Substantia nigra (tissue), 51 donors: ENCODE measurements at places on chromosomes 2 and 18.
A peak's percentile ranks its signal among the peaks of the same experiment; 100 is the strongest.

GRCh38 chr2:99957332-99958133, 184.9 kb downstream of the AFF3 start:
- DNase-seq = no peak

GRCh38 chr18:27707201-27707600, 469.7 kb downstream of the CDH2 start:
- no peak for DNase-seq

GRCh38 chr18:37577051-37577611, 11.5 kb upstream of the CELF4 start:
- DNase-seq = no peak

DNA sequence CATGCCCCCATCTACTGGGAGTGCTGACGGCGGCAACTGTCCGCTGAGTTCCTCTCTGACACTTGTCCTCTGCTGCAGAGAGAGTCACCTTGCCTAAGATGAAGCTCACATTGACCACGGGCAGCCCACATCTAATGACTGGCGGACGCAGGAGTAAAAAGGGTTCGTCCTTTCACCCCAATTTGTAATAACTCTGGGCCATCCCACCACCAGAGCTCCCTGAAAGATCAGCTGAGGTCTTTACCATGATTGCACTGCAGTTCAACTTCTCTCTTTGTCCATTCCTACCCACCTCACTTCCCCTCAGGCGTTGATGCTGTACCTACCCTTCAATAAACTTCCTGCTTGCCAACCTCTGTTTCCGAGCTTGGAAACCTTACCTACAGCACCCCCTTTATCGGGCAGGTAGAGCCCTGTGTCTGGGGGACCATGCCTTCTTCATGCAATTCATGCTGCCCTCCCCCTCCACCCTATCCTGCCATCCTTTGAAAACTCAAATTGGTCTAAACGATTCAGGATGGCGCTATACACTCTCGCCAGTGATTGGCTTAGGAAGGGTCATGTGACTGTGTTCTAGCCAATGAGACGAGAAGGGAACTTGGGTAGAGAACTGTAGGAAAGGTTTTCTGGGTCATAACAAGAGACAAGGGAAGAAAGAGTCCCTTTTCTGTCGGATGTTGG, 10.3 kb upstream of the B3GNT2 start:
- DNase-seq = no peak

GRCh38 chr2:219626540-219626939, 890 bp upstream of the SLC4A3 start:
- no peak for DNase-seq

GRCh38 chr18:12699747-12700146, 2.8 kb downstream of the CEP76 start:
- no peak for DNase-seq

GRCh38 chr2:11103984-11104793, 51.1 kb upstream of the SLC66A3 start:
- DNase-seq = no peak

DNA sequence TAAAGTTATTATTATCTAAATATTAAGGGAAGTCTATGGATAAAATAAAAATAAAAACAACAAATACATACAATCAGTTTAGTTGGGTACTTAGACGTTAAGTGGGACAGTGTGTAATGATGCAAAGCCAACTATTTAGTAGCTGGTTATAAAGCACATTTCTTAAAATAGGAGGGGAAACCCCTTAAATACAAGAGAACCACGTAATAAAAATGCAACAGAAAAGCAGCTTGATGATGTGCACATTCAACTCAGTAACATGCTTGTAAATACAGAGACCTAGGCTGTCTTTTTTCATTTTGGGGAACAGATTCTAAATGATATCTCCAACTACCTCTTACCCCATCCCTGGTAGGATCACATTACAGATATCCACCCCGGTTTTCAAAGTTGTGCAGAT, 134.3 kb upstream of the AQP4 start:
- DNase-seq = no peak

DNA sequence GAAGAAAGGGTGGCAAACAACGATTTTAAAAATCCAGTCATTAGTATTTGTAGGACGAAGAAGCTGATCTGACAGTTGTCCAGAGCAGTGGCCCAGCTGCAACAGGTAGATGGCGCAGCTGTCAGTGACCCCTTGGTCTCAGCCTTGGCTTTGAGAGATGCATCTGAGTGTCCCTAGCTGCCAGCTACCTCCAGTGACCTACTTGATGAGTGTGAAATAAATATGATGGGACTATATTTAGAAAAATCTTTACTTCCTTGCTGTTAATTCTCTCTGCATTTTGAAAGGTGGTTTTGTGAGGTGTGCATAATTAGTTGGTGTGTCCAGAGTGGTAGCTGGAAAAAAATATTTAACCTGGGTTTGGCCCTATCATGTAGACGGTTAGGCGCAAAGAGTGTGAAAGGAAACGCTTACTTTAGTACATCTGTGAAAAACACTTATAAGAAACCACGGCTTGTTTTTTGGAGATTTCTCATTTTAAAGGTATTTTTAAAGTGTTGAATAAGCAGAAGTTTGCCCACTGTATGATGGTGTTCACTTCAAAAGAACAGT, 963 bp downstream of the INPP1 start:
- DNase-seq = peak; percentile 30

- DNase-seq = no peak
Observed at GRCh38 chr2:65818873-65819451, 386.6 kb upstream of the SPRED2 start.

GRCh38 chr2:129849559-129850160, 129.8 kb upstream of the RAB6C start:
- no peak for DNase-seq

- DNase-seq = no peak
Observed at GRCh38 chr2:238339814-238340213, 19.5 kb downstream of the TRAF3IP1 start.

DNA sequence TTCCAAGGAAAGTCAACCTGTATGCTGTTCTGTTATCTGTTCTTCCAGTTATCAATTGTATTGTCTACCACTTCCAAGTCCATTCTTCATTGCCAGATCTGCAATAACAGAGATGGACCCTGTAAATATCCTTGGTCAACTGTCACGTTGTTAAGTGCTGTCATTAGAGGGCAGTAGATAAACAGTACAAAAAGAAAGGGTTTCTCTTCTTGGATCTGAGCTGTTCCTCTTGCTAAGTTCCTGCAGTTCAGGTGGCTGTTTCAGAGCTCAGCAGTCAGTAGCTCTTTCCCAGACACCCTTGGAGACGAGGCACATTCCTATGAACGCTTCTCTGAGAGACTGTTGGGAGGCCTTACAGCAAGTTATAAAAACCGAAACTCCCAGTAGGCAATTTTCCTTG, 957.1 kb upstream of the CHAC2 start:
- no peak for DNase-seq

GRCh38 chr18:8662560-8663255, 42.6 kb upstream of the MTCL1 start:
- DNase-seq = no peak

- DNase-seq = peak; percentile 59
Observed at GRCh38 chr2:104866883-104867812, 13.2 kb downstream of the POU3F3 start.

GRCh38 chr2:218983934-218984238, 1.1 kb downstream of the FEV start:
- no peak for DNase-seq

DNA sequence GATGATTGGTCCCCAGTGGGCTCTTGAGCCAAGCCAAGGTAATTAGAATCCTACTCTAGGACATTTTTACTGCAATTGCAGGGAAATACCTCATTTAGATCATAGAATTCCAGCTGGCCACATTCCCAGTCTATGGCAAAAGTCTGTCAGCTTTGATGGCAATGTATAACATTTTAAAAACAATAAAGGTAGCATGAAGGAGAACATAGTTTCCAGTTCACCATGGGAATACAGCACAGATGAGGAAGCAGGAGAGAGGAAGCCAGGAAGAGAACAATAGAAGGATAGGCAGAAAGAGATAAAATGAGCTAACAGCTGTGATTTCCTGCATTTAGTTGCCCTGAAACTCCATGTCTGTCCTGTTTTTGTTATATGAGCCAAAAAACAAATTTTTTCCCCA, 897.3 kb upstream of the DDX18 start:
- no peak for DNase-seq

- DNase-seq = no peak
Observed at GRCh38 chr2:140990416-140990815, 1140.4 kb downstream of the LRP1B start.

DNA sequence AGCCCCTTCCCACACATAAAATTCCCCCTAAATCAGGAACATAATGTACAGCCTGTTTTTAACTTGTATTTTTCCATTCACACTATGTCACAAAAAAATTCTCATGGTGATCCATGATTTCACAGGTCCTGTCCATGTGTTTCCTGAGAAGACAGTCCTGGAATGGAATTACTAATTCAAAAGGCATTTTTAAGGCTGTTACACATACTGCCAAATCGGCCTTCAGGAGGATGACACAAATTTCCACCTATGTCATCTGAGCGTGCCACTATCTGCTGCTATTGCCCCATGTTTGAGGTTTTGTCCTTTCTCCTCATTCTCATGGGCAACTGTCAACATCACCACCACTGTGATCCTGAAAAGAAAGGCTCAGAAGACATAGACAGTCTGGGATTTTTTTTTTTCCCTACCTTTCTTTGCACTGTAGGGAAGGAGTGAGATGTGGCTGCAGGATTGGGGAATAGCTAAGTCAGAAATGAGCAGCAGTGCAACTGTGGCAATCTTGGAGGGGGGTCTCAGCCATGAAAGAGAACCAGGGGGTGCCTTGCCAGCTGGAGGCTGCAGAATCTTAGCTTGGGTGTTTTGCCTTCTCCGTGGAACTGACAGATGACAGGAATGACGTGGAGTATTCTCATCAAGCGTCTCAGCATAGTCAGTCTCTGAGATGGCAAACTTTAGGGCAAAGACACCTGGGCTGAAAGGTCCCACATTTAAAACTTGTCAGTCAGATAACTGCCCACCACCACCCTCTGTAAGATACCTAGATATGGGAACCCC, 73.4 kb downstream of the MARCHF4 start:
- DNase-seq = no peak

DNA sequence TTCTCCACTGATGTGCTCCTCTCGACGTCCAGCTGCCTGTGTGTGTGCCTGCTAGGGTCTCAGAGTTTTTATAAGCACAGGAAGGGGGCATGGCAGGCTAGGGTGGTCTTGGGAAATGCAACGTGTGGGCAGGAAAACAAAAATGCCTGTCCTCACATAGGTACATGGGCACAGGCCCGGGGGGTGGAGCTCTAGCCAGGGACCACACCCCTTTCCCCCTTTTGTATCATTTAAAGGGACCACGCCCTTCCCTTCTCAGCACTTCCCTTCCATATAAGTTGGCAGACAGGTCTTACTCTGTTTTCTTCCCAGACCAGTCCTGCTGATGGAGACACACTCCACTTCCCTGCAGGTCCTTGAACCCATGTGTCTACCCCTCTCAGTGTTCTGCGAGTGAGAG, 645.0 kb downstream of the CBLN2 start:
- no peak for DNase-seq

- DNase-seq = no peak
Observed at GRCh38 chr2:127658146-127658545, 12.2 kb downstream of the GPR17 start.

DNA sequence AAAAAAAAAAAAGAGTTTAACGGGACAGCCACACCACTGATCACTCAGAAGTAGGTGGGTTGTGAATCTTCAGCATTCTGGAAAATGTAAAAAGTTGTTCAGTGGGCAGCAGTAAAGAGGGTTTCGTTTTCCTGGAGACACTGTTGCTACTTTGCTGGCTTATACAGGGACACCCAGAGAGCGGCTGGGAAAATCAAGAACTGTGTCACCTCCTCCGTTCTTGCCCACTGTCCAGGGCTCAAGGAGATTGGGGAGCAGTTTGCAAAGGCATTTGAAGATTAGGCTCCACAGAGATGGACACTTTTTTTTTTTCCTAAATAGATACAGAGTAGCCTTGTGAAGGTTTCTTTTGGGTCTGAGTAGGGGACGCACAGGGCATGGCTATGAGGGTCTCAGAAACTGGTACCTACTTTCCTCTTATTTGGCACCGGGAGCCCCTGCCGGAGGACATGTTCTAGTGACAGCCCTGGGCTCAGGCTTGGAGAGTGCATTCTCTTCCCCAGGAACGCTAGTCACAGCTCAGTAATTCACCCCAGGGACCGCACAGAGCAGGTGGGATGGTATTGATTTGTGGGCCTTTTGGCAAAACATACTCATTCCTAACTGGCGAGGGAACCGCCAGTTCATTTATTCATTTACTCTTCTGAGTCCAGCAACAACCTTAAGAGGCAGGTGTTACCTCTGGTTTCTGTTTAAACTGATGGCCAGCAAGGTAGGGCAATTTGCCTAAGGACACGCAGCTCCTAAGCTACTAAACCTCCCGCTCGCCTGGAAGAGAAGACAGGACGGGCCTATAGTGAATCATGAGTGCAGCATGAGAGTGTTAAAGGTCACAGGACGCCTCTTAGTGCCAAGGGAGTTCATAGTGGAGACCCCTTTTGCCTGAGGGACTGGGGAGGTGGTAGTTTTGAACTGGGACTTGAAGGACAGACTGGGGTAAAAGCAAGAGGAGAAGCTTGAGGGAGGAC, 53.1 kb downstream of the HPCAL1 start:
- DNase-seq = no peak

DNA sequence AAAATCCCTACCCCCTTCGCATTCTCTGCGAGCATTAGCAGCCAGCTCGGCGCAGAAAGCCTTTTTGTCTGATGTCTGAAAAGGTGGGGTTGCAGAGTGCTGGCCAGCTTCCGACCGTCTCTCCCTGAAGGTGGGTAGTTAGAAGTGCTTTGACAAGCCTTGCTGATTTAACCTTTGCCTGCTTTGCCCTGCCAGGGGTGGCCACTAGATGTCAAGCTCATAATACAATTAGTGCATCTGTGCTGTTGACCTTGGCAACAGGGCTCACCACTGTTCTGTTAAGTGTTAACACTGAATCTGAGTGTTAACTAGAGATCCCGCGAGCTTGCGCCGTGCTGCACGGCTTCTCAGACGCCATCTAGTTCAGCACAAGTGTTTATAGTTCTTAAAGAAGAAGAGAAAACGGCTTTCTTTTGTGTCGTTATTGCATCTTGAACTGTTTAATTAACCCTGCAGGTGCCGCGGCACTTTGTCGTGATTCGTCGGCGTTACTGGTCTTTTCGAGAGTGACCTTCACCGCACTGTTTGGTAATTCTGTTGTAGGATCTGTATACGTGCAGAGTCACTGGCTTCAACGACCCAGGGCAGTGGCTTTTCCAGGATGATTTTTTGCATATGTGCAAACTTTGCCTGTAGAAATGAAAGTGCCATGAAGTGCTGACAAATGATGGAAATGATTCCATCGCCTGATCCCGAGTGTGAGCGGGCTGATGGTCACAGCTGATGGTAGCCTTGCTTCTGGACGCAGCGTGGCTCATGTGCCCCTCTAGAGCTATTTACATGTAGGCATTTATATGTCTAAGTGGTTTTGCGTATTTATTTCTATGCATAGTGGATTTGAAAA, 5.5 kb downstream of the SALL3 start:
- DNase-seq = peak; percentile 39
